ENCODE measurements at places on chromosomes 2 and 18.

GRCh38 chr18:24506175-24506574 lies 45.7 kb downstream of the HRH4 start:
- no peak for DNase-seq

- DNase-seq: no peak
Observed at GRCh38 chr2:196384729-196385128, 213.4 kb upstream of the STK17B start.

GRCh38 chr2:88125924-88126771 lies 1.7 kb downstream of the FABP1 start:
- DNase-seq: no peak

GRCh38 chr18:6885992-6886796 lies 156.7 kb downstream of the ARHGAP28 start:
- DNase-seq: peak; percentile 20

- DNase-seq: no peak
Observed at GRCh38 chr2:123359636-123360035, 665.5 kb upstream of the CNTNAP5 start.

- no peak for DNase-seq
Observed at GRCh38 chr18:56532176-56532840, 106.1 kb downstream of the TXNL1 start.

DNA sequence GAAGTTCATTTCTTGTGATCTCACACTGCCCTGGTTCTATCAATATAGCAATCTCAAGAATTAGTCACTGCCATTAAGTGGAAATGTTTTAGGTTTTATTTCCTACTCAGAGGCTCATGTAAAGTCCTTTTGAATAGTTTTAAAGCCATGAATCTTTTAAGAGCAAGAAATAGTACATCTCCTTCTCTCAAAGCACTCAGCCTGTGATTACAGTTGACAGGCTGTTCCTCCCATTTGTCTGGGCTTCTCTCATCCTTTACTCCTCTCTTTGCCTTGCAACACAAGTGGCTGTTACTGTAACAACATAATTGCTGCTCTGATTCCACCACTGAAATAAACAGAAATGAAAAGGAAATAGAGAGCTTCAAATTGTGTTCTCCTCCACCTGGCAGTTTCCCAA lies 18.4 kb downstream of the GRP start:
- no peak for DNase-seq

GRCh38 chr2:179513181-179513580 lies 248.5 kb upstream of the SESTD1 start:
- DNase-seq: no peak
